ENCODE measurements at places on chromosomes 7 and 10. TPM values are rescaled to one million over a fixed set of nuclear protein-coding genes. Genes with fewer than 3 reads are reported as not detected.

KCNMA1 gene
- total RNA-seq, result 107 TPM

PHKG1 gene
- 0.46 TPM for total RNA-seq

CYP3A4 gene
- not detected for total RNA-seq

CCL26 gene
- 3.0 TPM for total RNA-seq

ENTPD1 gene
- 0.09 TPM for total RNA-seq

Data from smooth muscle cell of the umbilical artery (primary cell).